T47D (cell line): ENCODE measurements at places on chromosomes 4 and X.
A peak's percentile ranks its signal among the peaks of the same experiment; 100 is the strongest.

DNA sequence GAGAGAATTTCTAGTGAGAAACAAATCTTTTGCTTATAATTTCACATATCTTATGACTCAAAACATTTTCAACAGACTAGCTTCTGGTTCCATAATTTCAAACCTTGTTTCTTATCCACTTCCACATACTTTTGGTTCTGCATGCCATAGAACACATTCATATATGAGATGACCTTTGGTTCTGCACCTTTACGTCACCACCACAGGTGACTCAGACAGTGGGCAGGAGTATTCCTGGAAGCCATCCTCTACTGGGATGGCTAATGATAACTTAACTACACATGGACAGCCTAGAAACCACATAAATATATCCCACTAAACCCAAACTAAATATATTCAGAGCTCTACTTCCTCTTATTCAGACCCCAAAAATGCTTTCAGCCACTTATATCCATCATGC is 133.3 kb downstream of the DCK start:
- DNase-seq, result no peak

- no peak for DNase-seq
Observed at GRCh38 chrX:132757066-132757623, 201.3 kb downstream of the HS6ST2 start.

GRCh38 chrX:65688403-65688871 is 21.0 kb downstream of the MSN start:
- no peak for DNase-seq

DNA sequence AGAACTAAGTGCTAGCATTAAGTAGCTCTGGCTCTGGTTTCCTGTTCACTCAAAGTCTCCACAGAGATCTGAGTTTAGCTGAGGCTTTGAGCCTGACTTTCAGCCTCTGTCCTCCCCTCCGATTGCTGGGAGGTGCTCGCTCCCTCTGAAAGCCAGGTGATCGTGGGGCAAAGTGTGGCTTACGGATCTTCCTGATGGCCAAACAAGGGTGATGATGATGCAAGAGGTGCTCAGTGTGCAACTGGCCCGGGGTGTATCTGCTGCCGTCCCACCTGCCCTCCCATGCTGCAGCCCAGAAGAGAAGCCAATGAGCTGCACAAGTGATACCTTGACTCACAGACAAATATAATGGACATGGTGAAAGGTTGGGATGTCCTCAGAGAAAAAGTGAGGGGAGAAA is 169.2 kb upstream of the TBC1D9 start:
- DNase-seq, result no peak

- no peak for DNase-seq
Observed at GRCh38 chr4:36322921-36323354, 41.5 kb downstream of the DTHD1 start.

- no peak for DNase-seq
Observed at GRCh38 chr4:75056277-75056676, 123.4 kb downstream of the PARM1 start.

- DNase-seq, result no peak
Observed at GRCh38 chrX:1491851-1492349, 39.2 kb upstream of the ASMTL start.

DNA sequence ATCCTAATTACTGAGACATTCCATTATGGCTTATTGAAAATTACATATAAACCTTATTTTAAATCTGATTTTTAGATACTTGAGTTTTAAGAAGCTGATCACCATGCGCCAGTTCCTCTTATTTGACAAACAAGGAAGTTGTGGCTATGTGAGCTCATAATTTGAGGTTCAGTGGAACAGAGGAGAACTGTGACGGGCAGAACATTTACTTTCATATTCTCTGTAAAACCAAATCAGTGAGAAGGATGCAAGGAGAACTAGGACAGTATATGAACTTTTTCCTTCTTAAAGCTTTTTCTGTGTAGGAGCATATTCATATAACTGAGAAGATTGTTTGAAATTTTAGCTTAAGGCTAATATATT is 25.3 kb downstream of the STIM2 start:
- peak; percentile 13 for DNase-seq

DNA sequence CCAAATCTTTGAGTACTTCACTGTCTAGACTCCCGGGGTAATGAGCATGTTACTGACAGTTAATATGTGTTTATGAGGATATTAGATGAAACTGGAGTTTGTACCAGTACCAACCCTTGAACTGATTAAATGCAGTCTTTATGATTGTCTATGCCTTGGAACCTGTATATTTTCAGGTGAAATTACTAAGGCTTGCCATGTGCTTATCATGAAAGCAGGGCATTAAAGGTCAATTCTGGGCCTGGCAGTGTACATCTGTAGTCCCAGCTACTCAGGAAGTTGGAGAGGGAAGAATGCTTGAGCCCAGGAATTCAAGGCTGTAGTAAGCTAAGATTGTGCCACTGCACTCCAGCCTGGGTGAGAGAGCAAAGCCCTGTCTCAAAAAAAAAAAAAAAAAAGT is 27.6 kb downstream of the PHEX start:
- DNase-seq, result no peak
